Stimulated activated CD4-positive, alpha-beta T cell treated with anti-CD3 and anti-CD28 coated beads, Interleukin-1b, Interleukin-23, amount 100 ng/mL, for 4 hours (primary cell): ENCODE measurements at places on chromosomes 6 and 20.

GRCh38 chr20:31708736-31709534 lies 13.7 kb downstream of the BCL2L1 start:
- DNase-seq = no peak

- DNase-seq = no peak
Observed at GRCh38 chr6:30725713-30726505, 5.8 kb downstream of the TUBB start.

DNA sequence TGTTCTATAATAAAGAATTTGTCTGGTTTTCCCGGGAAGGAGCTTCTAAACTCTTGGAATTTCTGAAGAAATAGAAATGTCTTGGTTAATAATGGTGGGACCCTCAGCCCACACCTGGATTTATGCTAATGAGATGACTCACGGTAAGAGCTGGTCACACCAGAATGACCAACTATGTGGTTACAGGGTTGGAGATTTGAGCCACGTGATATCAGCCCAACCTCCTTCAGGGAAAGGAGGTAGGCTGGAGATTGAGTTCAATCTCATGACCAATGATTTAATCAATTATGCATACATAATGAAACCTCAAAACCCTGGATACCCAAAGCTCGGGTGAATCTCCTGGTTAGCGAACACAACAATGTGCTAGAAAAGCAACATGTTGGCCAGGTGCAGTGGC lies 22.1 kb upstream of the CDKN1A start:
- no peak for DNase-seq

DNA sequence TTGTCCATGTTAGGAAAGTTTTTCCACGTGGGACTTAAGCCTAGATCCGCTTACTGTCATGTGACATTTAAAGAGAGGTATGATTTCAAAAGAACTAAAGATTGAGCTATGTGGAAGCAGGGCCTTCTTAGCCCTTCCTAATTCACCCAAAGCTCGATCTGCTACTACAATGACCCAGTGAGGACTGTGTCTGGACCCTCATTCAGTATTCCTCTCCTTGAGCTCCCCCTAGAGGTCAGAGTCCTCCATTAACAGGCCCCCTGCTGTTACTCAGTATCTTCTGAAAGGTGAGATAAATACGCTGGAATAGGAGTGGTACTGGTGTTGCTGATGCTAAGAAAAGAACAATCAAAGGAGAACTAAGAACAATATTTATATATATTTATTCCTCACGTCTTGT lies 414.0 kb downstream of the GJA1 start:
- DNase-seq = no peak

DNA sequence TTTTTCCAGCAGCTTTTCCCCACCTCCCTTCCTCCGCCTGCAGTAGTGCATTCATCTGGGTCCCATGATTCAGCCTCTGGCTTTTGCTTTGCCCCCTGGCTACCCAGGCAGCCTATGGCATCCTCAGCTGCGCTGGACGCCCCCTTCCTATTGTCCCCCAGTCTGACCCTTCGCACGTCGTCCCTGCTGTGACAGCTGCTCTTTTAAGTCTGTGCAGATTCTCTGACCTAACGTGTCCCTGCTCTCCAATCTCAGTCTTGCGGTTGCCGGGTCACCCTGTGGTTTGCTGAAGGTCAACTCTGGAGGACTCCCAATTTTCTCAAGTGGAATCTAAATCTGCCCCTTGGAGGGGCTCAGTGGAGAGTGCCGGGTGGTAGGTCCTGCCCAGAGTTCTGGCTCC lies 294.3 kb downstream of the CDC5L start:
- DNase-seq = no peak

- no peak for DNase-seq
Observed at GRCh38 chr20:38130687-38131587, 34.1 kb downstream of the TGM2 start.

- no peak for DNase-seq
Observed at GRCh38 chr6:90865513-90865912, 278.6 kb upstream of the MAP3K7 start.

DNA sequence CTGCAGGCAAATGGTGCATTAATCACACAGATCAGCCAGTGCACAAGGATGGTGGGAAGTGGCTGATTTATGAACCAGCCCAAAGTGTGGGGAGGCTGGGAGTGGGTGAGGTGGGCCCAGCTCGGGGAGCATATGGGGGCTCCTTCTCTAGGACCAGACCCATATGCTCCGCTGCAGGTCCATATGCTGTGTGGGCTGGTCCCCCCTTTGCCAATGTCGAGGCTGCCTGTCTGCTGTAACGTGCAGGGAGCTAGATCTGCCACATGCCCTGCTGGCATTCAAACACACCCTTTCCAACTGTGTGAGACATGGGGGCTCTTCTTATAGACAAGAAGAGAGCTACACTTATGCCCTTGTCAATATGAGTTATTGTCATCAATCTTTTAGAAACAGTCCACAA lies 566.3 kb downstream of the DHX35 start:
- DNase-seq = no peak

DNA sequence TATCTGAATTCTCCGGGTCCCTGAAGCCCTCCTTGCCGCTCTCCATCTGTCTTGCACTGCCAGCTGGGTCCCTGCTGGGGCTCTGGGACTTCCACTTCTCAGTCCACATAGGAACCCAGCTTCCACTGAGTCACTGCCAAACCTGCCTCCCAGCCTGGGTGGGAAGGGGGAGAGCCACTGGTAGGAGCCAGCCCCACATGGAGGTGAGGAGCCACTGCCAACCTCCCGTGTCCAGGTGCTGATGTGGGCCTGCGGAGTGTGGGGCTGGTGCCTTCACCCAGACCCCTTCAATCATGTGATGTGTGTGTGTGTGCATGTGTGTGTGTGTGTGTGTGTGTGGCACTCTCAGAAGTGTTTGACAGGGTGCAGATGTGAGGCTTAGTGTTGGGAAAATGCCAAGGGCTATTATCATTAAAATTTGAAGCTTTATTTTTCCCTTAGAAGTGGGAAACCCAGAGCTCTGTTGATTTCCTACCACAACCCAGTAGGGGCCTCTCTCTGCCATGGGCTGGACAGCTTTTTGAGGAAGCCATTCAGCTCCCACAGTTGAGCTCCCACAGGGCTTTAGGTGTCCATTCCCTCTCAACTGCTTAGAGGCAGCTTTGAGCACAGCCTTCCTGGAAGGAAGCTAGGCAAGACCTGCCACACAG lies 9.3 kb upstream of the SGK2 start:
- DNase-seq = no peak

GRCh38 chr6:128413291-128413690 lies 107.1 kb downstream of the PTPRK start:
- no peak for DNase-seq

- no peak for DNase-seq
Observed at GRCh38 chr6:157498817-157499216, 117.8 kb downstream of the ZDHHC14 start.

- no peak for DNase-seq
Observed at GRCh38 chr6:167113047-167113754, 9.7 kb upstream of the CCR6 start.

DNA sequence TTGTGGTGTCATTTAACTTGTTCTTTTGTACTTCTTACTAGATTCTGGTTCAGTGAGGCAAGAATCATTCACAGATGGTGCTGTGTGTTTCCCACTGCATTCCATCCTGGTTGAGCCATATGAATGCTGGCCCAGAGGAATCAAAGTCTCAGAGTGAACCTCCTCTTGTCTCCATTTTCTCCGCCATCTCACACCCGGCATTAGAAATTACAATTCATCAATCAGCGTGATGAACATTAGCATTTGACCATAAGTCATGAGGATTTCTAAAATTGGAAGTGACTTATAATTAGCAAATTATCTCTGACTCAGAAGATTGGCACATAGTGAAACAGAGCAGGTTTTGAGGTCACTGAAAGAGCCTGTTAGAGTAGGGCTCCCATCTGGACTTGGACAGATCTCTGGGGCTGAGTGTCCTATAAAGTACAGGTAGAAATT lies 25.2 kb downstream of the TNFAIP3 start:
- DNase-seq = no peak

DNA sequence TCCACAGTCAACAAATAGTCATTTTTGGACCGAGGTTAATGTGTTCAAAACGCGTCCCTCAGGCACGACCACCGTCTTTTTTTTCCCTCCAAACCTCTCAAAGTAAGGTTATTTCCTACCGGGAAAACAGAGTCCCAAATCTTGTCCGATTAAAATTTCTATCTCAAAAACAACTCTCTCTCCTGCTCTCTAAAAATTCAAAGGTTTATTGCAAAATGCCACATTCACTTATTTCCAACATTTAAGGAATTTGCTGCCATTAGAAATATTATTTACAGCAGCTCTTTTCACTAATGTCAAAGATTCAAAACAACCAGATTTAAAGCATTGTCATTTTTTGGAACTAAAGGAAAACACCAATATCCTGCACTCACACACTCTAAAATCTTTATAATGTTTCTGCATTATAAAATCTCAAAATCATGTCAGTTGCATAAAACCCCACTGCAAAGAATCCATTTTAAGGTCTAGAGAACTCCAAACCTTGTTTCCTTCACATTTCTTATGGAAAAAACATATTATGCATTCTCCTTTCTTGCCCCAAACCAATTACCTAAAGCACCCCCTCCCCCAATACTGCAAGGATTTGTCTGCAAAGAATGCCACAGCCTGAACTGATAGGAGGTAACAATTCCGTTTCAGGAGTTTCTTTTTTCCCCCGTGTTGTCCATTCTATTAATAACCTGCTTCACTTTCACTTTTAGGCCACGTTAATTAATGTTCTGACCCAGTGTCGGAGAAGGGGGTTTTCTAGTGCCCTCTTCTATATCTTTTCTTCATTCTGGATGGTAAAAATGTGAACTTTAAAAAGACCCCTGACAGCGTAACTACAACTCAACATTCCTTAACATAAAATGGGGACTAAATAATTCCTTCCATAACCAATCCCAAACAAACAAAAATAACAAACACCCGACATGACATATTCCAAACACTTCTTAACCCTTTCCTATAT lies 1.4 kb downstream of the NRN1 start:
- no peak for DNase-seq

GRCh38 chr6:145823328-145823944 lies 8.8 kb upstream of the FBXO30 start:
- DNase-seq = no peak

- DNase-seq = no peak
Observed at GRCh38 chr20:21090111-21090618, 16.0 kb downstream of the LINC00237 start.

- no peak for DNase-seq
Observed at GRCh38 chr6:63097222-63097621, 114.0 kb upstream of the FKBP1C start.
